GDM1 (cell line): ENCODE measurements at places on chromosomes 16 and 17.

DNA sequence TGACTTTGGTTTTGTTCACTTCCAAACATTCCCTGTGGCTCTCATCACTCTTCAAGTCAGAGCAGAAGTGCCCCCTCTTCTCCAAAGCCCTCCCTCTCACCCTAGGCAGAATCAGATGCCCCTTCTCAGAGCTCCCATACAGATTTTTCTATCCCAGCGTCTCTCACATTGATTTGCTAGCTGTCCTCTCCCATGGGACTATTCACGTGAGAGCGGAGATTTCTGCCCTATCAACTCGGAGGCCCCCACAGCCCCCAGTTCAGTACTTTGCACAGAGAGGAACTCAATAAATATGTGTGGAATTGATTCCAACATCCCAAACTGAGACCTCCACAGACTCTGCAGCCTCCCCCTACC lies 182.6 kb downstream of the C16orf78 start:
- no peak for DNase-seq

- no peak for DNase-seq
These were observed 17.1 kb downstream of the SAP30BP start for GRCh38 chr17:75684249-75684648.

DNA sequence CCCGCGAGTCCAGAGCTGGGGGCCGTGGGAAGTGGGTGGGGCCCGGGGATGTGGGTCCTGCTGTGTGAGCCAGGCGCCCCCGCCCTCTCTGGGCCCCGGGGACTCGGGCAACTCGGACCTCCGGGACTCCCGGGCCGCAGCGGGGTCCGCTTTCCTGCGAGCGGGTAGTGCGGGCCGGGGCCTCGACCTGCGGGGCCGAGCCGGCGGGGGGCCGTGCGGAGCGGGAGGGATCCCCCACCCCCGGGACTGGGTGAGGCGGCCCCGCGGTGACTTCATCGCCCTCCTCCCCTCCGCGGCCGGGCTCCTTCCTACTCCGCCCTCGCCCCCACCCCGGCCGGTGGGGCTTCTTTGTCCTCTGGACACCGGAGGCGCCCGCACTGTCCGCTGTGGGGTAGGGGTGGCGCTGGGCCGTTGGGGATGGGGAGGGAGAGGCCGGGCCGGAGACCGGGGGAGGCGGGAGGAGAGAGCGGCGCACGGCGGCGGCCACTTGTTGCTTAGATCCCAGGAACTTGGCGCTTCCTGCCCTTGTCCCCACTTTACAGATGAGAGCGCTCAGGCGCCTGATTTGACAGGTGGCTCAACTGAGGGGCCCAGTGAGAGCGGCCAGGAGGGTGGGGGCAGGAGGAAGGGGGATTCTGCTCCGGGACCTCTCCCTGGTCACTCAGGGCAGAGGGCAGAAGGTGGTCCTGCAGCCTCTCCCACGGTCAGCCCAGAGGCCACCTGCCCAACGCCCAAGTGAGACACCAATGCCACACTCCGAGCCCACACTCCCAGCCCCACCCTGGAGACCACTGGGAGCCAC lies 874 bp downstream of the CMTM3 start:
- DNase-seq: no peak

GRCh38 chr17:16942141-16943031 lies 29.5 kb downstream of the TNFRSF13B start:
- no peak for DNase-seq

DNA sequence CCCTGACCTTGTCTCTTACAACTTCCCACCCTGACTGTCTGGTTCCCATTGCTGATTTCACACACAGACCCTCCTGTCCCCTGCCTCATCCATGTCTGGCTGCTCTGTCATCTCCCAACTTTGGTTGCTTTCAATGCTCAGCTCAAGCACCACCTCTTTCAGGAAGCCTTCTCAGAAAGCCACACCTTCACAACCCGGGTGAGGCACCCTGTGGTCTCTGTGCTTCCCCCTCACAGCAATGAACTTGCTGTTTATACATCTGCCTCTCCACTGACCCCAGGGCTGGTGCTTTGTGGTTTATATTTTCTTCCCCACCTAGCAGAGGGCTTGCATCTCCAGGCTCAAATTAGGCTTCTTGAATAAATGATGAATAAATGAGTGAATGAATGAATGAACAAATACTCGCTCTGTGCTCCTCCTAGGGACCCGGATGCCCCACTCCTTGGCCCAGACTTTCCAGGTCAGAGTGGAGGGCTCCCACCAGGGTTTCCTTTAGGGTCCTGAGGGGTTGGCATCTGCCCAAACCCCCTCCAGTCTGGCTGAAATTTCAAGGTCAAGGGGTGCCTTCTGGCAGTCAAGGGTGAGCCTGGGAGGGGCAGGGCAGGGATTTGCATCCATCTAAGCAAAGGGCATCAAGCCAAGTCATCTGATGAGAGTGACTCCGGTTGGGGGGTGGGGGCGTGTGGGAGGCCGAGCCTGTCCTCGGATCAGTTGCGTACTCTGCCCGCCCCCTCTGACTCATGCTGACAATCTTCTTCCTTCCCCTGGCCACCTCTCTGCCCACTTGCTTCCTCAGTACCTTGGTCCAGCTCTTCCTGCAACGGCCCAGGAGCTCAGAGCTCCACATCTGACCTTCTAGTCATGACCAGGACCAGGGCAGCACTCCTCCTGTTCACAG lies at the start of gene ITGAX:
Gene ITGAX (plus strand): TSS at position 783 of the 898 bp plus-strand sequence. CDS start 79 bp downstream, at position 862.
- DNase-seq: peak; percentile 72

- DNase-seq: no peak
These were observed 21.6 kb downstream of the ZSWIM7 start for GRCh38 chr17:15977894-15978293.

DNA sequence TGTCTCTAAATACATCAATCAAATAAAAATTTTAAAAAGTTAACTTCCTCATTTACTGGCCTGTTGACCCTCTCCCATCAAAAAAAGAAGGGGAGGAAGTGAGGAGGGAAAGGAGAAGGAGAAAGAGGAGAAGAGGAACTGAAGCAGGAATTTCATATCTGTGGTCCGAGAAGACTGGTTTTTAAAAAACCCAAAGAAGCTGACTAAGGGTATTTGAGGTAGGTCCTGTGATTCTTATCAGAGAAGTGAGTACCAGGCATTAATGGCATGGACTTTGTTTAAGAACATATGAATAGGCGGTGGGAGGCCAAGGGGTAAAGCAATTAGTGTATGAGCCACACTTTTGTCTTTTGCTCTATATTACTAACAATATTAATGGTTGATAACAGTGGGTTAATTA lies 2.0 kb downstream of the SLC46A1 start:
- DNase-seq: no peak

GRCh38 chr17:63523253-63523855 lies at the start of gene KCNH6:
KCNH6 (plus strand) TSS chr17:63523358; CDS start chr17:63523414, 56 bp downstream.
- no peak for DNase-seq

DNA sequence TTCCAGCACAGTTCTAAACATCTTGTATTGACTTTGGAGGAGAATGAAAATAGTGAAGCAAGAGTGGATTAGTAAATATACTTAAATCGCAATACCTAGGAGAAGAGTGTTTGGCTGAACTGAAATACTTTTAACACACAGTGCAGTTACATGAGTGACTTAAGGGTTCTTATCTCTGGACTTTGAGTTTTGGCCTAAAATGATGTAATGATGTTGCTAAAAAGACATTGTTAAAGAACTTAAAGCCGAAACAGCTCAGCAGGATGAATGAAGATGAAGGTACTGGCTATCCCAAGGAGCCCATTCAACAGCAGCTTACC lies 28.1 kb downstream of the PMP22 start:
- DNase-seq: no peak

GRCh38 chr17:20271011-20271610 lies 196.2 kb downstream of the LGALS9B start:
- no peak for DNase-seq

DNA sequence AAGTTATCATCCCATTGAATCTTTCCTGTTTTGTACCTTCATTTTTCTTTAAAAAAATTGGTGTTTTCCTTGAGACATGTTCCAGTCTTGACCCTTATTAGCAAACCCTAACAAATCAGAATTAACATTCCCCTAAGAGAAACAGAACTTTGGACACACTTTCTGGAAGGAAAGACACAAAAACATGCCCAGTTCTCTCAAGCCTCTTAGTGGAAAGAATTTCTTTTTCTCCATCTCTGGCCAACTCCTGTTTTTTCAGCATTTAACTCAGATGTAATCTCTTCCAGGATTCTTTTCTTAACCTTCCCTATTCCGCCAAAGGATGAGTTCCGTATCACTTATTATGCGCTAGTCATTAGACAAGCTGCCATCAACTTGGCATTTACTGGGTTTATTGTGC lies 23.9 kb upstream of the CDH8 start:
- DNase-seq: no peak

DNA sequence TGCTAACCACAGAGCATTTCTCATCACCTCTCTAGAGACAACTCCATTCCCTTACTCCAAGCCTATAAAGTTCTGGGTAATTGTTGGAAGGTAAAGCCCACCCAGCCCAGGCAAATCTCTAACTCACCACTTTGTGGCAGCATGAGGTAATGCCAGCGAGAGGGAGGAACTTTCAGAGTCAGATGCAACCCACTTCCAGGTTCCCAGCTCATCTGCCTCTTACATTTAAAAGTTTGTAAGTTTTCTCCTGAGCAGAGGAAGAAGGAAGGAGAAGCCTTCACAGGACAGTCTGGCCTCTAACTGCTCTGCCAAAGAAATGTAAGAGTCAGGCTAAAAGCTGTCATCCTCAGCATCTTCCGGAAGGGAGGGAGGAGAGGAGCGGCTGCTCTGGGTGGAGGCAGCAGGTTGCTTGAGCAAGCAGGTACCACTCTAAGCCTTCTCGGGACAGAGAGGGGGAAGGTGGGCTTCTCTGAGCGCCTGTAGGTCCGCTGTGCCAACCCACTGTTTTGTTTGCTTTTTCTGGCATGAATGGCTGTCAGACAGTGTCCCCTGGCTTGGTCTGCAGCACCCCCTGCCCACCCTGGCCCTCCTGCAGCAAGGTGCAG lies 1.0 kb downstream of the ZNF319 start:
- DNase-seq: peak; percentile 4

DNA sequence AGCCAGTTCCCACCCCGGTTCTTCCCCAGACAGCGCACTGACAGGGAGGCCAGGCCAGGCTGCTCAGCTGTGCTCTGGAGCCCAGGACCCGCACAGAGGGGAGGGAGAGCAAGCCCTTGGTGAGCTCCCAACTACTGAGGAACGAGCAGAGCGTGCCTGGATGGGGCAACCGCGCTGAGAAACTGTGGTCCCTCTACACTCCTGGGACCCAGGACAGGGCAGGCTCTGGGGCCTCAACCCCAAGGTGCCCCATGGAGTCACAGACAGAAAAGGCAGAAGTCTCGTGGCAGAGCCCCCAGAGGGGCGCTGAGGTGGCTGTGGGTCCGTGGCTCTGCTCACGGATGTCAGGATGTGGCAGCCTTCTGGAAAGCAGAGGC lies 16.3 kb downstream of the SLX4 start:
- DNase-seq: no peak

DNA sequence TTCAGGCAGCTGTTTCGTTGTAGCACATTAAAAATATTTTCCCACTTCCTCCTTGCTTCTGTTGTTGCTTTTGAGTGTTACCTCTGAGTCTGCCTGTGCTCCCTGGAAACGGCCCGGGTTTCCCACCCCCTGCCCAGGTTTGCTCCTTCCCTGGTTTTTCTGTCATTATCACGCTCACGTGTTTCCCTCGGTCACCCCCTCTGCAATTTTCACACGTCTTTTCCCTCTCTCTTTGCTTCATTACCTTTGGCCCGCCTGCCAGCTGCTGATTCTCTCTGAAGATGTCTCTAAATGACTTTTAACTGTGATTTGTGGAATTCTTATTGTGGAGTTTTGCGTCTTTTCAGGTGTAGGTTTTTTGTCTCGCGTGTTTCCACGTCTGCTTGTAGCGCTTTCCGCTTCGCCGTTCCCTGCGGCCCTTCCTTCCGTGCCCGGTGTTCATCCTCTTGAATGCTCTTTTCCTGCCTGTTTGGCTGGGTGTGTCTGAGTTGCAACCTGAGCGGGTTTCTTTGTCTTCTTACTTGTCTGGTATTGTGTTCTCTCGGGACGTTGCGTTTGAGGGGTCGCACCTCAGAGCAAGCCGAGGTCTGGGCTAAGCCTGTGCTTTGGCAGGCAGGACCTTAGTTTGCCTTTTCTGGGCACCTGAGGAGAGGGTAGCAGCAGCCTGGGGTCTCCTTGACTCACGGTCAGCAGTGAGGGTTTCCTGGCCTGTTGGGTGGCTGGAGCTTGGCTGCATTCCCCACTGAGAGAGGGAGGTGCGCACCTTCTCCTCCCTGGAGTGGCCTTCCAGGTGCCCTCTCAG lies 96.3 kb upstream of the ZNF750 start:
- no peak for DNase-seq

DNA sequence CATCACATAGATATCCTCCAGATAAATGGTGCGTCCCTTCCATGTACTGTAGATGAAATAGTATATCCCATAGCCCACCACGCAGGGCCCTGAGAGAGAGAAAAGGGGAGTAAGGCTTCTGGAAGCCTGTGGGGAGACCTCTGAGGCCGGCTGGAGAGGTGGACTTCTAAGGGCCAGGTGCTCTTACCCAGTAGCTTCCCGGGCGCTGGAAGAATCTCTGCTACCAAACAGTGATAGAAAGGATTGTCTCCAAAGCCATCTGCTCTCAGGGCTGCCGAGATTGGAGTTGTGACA lies 718 bp downstream of the SAT2 start:
- no peak for DNase-seq

- DNase-seq: peak; percentile 83
These were observed 17.8 kb downstream of the RGS9 start for GRCh38 chr17:65154770-65155589.

GRCh38 chr17:73657473-73658116 lies 13.3 kb upstream of the SDK2 start:
- no peak for DNase-seq

- DNase-seq: no peak
These were observed 4.8 kb downstream of the ADAP2 start for GRCh38 chr17:30926516-30926915.

GRCh38 chr17:61395983-61396585 lies 3.6 kb upstream of the TBX2 start:
- no peak for DNase-seq

DNA sequence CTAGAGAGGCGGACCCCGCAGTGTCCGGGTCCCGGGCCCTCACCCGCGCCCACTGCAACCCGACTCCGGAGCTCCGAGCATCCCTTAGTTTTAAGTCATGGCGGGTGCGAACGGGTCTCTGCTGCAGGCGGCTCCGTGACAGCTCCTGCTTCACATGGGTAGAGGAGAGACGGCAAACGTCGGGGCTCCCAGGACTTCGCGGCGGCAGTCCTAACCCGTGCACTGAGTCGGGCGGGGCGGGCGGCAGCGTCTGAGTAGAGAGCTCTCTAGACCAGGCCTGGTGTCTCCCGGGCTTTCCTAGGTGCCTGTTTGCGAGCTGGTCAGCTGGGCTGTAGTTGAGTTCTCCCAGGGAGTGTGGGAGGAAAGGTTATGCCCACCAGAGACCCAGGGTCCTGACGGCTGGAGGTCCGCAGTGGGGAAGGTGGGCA lies 345 bp downstream of the TSC2 start:
- DNase-seq: no peak

- DNase-seq: no peak
These were observed 107.6 kb upstream of the SMURF2 start for GRCh38 chr17:64769712-64770111.
